ENCODE measurements at places on chromosomes 7 and 10. TPM values are rescaled to one million over a fixed set of nuclear protein-coding genes. Genes with fewer than 3 reads are reported as not detected.

AMZ1 gene
- total RNA-seq, result 0.14 TPM

ADK gene
- total RNA-seq, result 55.0 TPM

HOXA10 gene
- total RNA-seq, result not detected

DBF4 gene
- total RNA-seq, result 86.4 TPM

ATE1 gene
- 23.2 TPM for total RNA-seq

ANKRD22 gene
- total RNA-seq, result 0.37 TPM

CACNA2D1 gene
- not detected for total RNA-seq

BICC1 gene
- not detected for total RNA-seq

INPP5F gene
- 10.9 TPM for total RNA-seq

GJC3 gene
- 1.1 TPM for total RNA-seq

LRRC18 gene
- not detected for total RNA-seq

LLCFC1 gene
- total RNA-seq, result not detected

GPR15LG gene
- not detected for total RNA-seq

PDK4 gene
- total RNA-seq, result not detected

UCN3 gene
- not detected for total RNA-seq

GTF2IRD1 gene
- 5.3 TPM for total RNA-seq

GLI3 gene
- total RNA-seq, result 0.18 TPM

ACSL5 gene
- 32.1 TPM for total RNA-seq

STAG3 gene
- total RNA-seq, result 24.7 TPM

HELLS gene
- 118 TPM for total RNA-seq

CTNNA3 gene
- 0.30 TPM for total RNA-seq

SPDYE1 gene
- total RNA-seq, result not detected

ATP6V0A4 gene
- total RNA-seq, result 0.32 TPM

CALCR gene
- total RNA-seq, result not detected

NOS3 gene
- 11.1 TPM for total RNA-seq

CXCL12 gene
- total RNA-seq, result not detected

STOX1 gene
- total RNA-seq, result 0.74 TPM

PIK3CG gene
- 9.9 TPM for total RNA-seq

CTAGE8 gene
- 1.1 TPM for total RNA-seq

LGI1 gene
- not detected for total RNA-seq

ZNF783 gene
- 14.5 TPM for total RNA-seq

TMED4 gene
- 71.6 TPM for total RNA-seq

DOCK1 gene
- total RNA-seq, result 0.75 TPM

CDK14 gene
- 0.80 TPM for total RNA-seq

ORAI2 gene
- total RNA-seq, result 20.8 TPM

ASZ1 gene
- not detected for total RNA-seq
